ENCODE measurements at places on chromosomes 5 and 9.
A peak's percentile ranks its signal among the peaks of the same experiment; 100 is the strongest.

GRCh38 chr5:156824800-156825199 is 25.3 kb upstream of the PPP1R2B start:
- DNase-seq: peak; percentile 59

DNA sequence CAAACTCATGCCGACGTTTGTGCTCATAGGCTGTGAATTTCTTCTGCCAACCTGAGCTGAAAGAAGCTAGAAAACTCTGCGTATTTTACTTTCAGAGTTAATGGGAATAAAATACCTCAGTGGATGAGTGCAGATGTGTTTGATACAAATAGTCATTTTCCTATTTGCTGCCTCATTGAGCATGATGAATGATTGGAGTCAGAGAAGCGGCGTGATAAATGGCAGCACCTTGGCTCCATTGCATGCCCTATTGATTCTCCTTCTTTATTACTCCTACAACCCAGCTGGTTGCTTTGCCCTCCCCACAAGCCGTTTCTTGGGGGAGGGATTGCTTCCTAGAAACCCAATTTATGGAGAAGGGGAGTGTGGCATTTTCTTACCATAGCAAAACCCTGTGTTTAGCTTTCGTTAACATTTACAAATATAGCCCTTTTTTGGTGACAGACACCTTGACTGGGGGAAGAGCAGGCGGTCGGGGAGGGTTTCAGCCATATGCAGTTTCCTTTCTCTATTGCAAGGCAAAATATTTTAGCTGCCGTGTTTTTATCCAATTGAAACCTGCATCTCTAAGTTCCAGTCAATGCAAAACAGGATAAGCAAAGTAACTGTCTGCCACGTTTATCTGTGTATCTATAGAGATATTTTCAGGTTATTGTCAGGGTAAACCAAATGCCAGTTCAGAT is 93.1 kb upstream of the TBCA start:
- no peak for DNase-seq

DNA sequence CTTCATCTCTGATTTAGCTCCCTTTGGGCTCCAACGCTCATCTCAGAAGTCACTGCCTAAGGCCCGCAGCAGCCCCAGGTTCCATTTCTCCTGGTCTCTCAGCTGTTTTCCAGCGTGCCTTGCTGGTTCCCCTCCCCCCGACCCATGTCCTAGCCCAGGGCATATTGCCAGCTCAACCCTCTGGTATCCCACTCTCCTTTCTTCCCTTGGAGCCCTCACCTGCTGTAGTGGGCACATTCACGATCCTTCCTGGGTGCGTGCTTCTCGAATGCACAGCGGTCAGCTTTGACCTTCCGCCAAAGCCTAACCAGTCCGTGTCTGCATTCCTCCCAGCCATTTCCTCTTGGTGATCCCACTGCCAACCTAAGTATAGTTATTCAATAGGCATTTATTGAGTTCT is 36.1 kb downstream of the CFAP90 start:
- DNase-seq: no peak

DNA sequence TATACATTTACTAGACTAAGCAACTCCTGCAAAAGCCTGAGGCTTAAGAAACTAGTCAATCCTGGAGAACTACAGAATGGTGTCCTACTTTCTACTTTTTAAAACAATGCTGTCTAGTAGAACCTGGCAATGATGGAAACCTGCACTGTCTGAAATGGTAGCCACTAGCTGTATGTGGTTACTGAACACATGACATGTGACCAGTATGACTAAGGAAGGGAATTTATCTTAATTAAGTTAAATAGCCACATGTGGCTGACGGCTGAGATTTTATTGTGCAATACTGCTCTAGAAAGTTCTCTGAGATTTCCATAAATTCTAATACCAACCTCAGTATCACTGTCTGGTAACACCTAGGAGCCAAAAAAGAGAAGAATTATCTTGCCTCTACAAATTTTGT is 44.9 kb upstream of the RAPGEF6 start:
- peak; percentile 85 for DNase-seq

GRCh38 chr5:105146867-105147266 is 1584.3 kb upstream of the NUDT12 start:
- peak; percentile 2 for DNase-seq

DNA sequence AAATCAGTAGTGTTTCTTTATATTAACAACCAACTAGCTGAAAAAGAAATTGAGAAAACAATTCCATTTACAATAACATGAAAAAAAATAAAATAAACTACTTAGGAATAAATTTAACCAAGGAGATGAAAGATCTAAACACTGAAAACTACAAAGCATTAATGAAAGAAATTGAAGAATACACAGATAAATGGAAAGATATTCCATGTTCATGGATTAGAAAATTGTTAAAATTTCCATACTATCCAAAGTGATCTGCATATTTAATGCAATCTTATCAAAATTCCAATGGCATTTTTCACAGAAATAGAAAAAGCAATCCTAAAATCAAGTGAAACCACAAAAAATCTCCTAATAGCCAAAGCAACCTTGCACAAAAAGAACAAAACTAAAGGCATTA is 320.2 kb upstream of the GRAMD2B start:
- no peak for DNase-seq

DNA sequence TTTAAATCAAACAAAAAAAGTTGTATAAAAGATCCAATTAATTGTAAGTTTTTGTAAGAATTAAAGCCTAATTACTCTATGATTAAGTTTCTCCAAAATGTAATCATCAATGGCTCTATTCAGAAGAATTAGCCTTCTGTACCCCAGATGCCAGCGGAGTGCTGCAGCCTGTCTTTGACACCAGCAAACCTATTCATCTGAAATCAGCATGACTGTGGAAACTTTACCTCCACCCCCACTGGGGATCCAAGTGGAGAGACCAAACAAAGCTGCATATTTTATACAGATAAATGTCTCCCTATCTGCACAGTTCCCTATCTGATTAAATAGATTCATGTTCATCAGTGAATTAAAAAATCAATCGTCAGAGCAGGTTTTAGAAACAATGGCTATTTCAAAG is 426.8 kb downstream of the KIAA0825 start:
- DNase-seq: no peak

DNA sequence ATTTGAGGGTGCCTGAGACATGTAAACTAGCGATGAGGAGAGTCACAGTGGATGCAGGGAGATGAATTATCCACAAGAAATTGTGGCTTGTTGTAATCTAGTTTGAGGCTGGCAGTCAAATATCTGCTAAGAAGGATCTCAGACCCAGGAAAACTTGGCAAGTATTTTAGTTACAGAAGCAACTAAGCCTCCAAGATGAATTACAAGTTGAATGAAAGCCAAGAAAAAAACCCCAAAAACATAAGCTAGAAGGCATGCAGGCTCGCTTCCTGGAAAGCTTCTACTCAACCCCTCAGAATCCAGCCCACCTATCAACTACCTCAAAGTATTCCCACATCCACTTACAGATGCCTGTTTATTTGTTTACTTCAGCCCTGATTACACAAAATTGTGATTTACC is 696.9 kb downstream of the MAT2B start:
- peak; percentile 79 for DNase-seq

DNA sequence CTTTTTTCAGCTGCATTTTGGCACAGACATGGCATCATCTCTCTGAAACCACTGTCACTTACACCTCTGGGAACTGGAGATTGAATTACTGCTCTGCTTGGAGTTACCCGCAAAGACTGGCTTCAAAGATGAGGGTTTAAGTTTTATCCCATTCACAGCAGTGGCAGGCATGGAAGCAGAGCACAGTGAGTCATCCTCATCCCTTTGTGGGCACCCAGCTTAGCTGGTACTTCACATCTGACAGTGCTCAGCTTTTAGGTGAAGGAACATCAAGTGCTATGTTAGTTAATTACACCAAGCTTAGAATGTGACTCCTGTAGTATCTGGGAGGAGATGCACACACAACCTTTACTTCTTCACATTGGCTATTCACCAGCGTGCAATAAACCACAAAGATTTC is 24.8 kb upstream of the ALDH1A1 start:
- DNase-seq: no peak

DNA sequence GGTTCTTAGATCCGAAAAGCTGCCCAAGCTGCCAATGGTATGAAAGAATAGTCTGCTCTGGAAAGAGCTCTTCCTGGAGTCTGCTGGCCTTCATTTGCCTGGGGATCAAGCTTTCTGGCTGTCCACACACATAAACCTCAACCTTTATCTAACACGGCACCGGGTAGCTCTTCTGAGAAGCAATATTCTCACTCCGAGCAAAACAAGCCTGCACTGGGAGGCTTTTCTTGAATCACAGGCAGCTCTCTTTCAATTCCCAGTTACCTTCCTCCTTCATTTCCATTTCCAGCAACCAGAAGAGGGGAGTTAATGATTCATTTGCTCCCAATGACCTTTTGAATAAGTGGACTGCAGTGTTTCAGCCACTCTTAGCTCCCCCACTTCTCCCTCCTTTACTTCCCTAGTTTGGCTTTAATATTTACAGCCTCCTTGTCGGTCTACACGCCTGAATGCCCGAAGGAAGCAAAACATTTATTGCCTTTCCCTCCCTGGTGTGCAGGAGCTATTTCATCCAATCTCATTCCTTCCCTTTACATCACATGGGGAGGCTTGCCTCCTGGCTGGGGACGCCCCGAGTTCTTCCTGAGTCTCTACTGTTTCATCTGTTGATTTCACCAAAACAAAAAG is 187.1 kb downstream of the ARHGEF28 start:
- no peak for DNase-seq

- DNase-seq: peak; percentile 93
These were observed 792 bp downstream of the NTMT1 start for GRCh38 chr9:129626625-129627284.

- no peak for DNase-seq
These were observed 12.9 kb upstream of the OLFM1 start for GRCh38 chr9:135074354-135075233.

- DNase-seq: peak; percentile 90
These were observed 18.5 kb upstream of the SNX2 start for GRCh38 chr5:122756264-122756911.

- DNase-seq: no peak
These were observed 425.5 kb upstream of the RIOK2 start for GRCh38 chr5:97608501-97608900.

DNA sequence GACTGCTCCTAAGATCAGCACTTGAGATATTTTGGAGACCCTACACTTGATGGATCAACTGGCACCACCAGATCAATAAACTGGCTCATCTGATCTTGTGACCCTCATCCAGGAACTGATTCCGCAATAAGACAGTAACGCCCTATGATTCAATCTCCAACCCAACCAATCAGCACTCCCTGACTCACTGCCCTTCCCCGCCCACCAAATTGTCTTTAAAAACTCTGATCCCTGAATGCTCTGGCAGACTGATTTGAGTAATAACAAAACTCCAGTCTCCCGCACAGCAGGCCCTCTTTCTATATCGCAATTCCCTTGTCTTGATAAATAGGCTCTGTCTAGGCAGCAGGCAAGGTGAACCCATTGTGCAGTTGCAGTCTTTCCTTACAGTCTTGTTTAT is 677.0 kb downstream of the LRRC70 start:
- DNase-seq: no peak

DNA sequence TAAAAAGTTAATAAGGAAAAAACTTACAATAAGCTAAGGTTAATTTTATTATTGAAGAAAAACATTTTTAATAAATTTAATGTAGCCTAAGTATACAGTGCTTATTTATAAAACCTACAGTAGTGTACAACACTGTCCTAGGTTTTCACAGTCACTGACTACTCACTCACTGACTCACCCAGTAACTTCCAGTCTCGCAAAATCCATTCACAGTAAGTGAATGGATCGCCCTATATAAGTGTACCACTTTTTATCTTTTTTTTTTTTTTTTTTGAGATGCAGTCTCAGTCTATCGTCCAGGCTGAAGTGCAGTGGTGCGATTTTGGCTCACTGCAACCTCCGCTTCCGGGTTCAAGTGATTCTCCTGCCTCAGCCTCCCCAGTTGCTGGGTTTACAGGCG is 47.7 kb downstream of the FNIP1 start:
- DNase-seq: peak; percentile 30

DNA sequence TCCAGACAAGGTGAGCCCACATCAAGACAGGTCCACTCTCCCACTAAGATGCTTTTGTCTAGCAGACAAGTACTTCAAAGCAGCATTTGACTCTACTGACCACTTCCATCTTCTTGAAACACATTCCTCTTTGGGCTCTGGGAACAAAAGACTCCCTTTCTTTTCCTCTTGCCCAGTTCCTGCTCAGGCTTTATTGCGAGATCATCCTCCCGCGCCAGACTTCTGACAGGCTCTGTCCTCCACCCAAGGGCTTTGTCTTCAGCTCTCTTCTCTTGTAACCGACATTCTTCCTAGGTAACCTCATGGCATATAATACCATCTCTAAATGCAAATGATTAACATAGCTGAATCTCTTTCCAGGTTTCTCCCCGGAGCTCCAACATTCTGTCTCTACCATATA is 85.8 kb downstream of the NUDT12 start:
- DNase-seq: no peak

DNA sequence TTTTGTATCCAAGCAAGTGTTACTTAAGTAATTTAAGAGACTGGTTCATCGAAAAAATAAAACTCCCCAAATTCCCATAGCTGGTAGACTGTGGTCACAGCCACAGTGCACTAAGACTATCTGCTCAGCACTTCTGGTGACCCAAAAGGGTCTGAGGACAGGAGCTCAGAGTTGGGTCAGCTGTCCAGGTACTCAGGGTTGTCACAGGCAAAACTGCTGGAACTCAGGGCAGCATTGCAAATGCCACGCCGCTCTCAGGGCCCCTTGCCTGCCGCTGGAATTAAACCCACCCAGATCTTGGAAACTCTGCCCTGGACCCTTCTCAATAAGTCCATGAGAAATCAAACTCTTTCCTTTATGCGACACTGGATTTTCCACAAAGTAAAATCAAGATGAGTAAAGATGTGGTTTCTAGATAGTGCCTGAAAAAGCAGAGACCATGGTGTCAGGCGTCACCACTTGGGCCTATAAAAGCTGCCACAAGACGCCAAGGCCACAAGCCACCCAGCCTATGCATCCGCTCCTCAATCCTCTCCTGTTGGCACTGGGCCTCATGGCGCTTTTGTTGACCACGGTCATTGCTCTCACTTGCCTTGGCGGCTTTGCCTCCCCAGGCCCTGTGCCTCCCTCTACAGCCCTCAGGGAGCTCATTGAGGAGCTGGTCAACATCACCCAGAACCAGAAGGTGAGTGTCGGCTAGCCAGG is at the start of gene IL13:
TSS of gene IL13 (plus strand) at position 498 of the 705 bp plus-strand sequence. CDS start at position 512, 14 bp downstream.
- DNase-seq: no peak

- DNase-seq: no peak
These were observed 18.8 kb downstream of the SMIM3 start for GRCh38 chr5:150797384-150797783.

GRCh38 chr5:101977729-101978345 is 318.2 kb downstream of the SLCO4C1 start:
- DNase-seq: peak; percentile 29

- peak; percentile 14 for DNase-seq
These were observed 287.6 kb downstream of the RFX3 start for GRCh38 chr9:3238236-3238635.

GRCh38 chr9:105205787-105206495 is 38.5 kb upstream of the SLC44A1 start:
- peak; percentile 90 for DNase-seq

Measured in fibroblast of skin of abdomen (primary cell).